ENCODE measurements at places on chromosomes 3 and 15.

DNA sequence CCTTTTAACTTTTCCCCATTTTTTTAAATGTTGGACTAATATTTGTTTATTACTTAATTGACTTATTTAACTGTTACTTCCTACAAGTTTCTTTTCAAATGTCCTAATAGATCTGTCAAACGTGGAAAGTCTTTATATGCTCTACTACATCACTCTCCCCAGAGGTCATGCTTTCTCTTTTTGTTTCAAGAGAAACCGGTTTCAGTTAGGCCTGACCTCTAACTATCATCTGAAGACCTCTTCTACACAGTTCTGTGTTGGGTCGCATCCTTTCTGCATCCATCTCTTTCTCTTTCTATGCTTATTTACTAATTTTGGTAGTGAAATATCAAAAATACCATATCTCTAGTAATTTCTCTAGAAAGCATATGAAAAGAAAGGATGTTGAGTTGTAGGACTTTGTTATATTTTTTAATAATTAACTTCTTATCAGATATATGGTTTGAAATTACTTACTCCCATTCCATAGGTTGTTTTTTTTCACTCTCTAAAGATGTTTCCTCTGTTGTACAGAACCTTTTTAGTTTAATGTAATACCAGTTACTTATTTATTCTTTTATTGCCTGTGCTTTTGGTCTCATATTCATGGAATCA lies 781.2 kb upstream of the ARPP21 start:
- no peak for DNase-seq

DNA sequence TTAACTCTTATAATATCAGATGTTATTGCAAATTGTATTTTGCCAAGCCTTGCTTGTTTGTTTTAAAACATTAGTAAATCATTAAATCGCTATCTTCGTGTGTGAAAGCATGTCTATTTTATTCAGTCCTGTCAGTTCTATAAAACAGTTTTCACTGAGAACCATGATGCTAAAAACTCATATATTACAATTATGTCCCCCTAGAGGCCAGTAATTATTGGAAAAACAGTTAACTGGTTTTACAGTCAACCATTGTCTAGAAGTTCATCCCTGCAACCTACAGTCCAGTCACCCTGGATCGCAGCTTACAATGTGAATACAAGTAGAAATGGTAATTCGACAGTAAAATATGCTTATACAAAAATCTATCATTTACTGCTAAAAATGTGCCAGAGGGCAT lies 311.5 kb upstream of the ROBO2 start:
- no peak for DNase-seq

DNA sequence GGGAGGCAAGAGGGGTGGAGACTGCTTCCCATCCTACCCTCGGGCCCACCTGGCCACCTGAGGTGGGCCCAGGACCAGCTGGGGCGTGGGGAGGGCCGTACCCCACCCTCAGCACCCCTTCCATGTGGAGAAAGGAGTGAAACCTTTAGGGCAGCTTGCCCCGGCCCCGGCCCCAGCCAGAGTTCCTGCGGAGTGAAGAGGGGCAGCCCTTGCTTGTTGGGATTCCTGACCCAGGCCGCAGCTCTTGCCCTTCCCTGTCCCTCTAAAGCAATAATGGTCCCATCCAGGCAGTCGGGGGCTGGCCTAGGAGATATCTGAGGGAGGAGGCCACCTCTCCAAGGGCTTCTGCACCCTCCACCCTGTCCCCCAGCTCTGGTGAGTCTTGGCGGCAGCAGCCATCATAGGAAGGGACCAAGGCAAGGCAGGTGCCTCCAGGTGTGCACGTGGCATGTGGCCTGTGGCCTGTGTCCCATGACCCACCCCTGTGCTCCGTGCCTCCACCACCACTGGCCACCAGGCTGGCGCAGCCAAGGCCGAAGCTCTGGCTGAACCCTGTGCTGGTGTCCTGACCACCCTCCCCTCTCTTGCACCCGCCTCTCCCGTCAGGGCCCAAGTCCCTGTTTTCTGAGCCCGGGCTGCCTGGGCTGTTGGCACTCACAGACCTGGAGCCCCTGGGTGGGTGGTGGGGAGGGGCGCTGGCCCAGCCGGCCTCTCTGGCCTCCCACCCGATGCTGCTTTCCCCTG lies 2.2 kb upstream of the FES start:
- DNase-seq = no peak

GRCh38 chr3:33124638-33125037 lies 10.8 kb downstream of the CRTAP start:
- DNase-seq = no peak

- DNase-seq = no peak
Observed at GRCh38 chr3:146037697-146038096, 123.3 kb downstream of the PLOD2 start.

DNA sequence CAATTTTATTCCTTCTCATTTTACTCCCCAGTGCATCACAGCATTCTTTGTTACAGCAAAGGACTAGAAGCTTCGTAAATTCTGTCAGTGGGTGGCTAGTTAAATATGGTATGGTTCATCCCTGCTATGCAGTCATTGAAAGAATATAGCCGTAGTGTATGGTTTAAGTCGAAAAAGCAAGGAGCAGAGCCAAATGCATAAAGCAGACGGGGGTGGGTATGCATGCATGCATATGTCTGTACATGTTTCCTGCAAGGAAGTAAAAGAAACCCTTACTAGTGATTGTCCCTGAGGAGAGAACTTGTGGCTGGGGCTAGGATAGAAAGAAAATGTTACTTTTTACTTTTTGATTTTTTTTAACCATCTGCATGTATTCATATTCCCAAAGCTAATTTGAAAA lies 19.9 kb downstream of the RBP2 start:
- DNase-seq = no peak

GRCh38 chr15:73353734-73354133 lies 15.0 kb downstream of the HCN4 start:
- DNase-seq = no peak

GRCh38 chr3:61650276-61650675 lies 88.9 kb downstream of the PTPRG start:
- no peak for DNase-seq

DNA sequence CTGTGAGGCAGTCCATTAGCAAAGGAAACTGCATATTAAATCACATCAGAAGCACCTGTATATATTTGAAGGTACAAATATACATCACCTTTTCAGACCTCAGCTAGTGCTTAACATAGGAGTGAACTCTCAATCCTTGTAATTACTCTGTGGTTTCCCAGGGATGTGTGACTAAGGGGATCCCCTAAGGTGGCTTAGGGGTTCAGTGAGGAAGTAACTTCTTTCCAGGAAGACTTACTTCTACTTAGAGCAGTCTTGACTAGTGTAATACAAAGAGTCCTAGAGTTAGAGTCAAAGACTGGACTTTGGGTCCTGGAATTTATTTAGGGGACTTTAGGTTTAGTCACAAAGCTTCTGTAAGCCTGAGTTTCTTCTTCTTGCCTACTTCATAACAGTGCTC lies 8.7 kb upstream of the SUMF1 start:
- DNase-seq = no peak

DNA sequence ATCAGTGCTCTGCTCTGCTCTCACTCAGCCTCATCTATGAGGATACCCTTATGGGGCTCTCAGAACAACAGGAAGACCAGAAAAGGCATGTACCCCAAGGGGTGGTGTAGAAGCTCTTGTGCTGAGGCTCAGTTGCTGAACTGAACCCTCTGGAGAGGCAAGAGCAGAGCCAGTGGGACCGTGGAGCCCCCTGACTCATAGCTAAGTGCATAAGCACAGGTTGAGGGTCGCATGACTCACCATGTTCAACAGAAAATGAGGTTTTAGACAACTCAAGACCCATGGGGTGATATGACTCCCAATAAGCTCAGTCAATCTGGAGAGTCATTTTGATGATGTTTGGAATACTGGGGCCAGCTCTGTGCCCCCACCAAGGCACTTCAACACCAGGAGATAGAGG lies 37.3 kb downstream of the CRYGS start:
- DNase-seq = no peak

DNA sequence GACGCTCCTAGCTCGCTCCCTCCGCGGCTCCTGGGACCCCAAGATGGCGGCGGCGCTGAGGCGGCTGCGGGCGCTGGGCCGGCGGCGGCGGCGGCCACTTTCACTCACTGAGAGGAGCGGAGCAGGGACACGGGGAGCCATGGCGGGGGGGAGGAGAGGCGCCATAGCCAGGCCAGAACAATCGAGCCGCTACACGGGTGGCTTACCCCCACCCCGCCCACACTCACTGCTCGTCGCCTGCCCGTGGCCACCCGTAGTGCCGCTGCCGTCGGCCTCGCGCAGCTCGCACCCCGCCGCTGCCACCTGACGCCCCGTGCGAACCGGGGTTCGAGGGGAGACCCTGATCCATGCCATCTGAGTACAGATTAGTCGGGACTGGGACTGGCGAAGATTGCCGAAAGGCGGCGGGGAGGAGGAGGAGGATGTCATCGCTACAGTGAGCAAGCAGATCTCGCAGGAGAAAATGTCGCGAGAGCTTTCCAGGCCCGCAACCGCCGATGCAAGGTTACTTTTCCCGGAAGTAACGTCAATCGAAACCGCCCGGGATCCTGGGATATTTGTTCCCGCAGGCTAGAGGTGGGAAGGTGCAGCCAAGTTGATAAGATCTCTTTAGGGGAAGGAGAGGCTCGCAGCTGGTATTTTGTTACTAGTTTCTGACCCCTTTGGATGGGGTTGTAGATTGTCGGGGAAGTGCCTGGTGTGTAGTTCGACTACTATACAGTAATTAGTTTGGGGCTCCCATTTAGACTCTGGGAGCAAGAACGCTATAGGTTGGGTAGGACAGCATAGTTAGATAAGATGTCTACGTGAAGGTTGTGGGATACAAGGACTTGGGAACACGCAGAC lies at the start of gene INO80:
Gene INO80, minus strand, starts transcription at position 165 of the 846 bp plus-strand sequence. CDS start 19,970 bp downstream, outside the sequence.
- peak; percentile 99 for DNase-seq

Measured in retina (tissue), 1 donor.